ENCODE measurements at places on chromosomes 13 and 19.
A peak's percentile ranks its signal among the peaks of the same experiment; 100 is the strongest.

- no peak for DNase-seq
These were observed 2.2 kb upstream of the PRKD2 start for GRCh38 chr19:46718934-46719622.

DNA sequence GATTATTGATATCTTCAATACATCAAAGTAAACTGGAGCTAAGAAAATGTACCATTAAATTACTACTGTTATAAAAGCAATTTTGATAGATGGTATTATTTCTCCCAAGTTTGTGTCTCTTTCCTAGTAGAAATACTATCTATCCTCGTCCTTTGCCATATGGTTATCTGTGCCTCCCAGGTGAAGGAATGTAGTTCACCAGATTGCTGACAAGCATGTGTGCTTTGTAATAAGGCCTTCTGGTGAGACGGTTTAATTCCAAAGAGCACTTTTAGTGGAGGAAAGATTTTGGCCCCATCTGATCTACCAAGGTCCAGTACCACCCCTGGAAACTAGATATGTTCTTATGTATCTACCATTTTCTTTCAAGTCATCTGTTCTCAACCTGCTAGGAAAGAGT is 243.6 kb downstream of the DLEU7 start:
- no peak for DNase-seq

DNA sequence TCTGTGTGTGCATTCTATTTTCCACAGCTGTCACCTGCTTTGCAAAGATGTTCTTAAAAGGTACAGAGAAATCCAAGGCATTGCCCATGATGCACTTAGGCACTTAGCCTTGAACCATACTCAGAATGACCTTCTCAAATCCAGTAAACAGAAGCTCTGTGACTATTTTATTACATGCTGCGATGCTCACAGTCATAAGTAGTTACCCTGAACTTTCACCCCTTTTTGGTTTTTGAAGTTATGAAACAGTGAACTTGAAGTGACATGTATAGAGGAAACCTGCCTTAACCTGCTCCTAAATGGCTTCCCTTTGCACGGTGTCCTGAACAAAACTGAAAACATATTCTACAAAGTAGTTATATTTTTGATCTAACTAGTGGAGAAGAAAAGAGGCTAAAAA is 100.4 kb downstream of the SLC10A2 start:
- no peak for DNase-seq

GRCh38 chr19:41354343-41354953 is 726 bp upstream of the TGFB1 start:
- no peak for DNase-seq

GRCh38 chr13:58893396-58893795 is 1261.9 kb downstream of the PCDH17 start:
- no peak for DNase-seq

DNA sequence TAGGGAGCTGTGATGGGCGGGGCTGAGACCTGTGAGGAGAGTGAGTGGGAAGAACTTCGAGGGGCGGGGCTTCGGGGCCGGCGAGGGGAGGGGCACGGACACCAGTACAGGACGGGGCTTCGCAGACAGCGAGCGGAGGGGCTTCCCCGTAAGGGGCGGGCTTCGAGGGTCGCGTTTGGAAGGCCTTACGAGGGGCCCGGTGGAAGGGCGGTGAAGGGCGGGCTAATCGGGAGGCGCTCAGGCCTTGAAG is 4.1 kb upstream of the EMP3 start:
- DNase-seq = peak; percentile 91

Data from COR-L47 (cell line).